ENCODE measurements at places on chromosomes 1 and 21.
A peak's percentile ranks its signal among the peaks of the same experiment; 100 is the strongest.

GRCh38 chr1:55428944-55429931 lies 214.1 kb upstream of the USP24 start:
- DNase-seq, result no peak

DNA sequence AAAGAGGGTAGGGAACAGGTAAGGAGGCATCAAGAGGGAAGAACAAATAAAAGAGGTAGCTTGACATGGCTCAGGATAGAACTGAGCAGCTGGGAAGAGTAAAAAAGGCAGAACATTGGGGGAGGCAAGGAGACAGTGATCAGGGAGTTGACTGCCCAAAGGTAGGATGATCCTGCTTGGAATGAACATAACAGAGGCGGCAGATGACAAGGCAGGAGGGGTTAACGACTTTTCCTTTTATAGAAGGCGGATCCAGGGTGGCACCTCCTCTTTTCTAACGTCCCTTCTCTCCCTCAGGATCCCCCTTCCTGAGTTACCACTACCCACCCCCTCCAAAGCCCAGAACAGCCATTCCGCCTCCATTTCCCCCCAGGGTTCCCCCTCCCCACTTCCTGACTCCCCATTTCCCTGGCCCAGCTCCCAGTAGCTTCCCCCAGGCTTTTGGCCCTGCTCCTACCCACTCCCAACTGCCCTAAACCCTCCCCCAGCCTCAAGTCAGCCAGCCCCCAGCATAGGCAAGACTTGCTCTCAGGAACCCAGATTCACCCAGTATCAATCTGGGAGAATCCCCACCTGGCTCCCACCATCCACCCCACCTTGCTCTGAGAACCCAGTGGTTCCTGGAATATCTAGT lies 769 bp upstream of the ADAMTS4 start:
- DNase-seq, result no peak

DNA sequence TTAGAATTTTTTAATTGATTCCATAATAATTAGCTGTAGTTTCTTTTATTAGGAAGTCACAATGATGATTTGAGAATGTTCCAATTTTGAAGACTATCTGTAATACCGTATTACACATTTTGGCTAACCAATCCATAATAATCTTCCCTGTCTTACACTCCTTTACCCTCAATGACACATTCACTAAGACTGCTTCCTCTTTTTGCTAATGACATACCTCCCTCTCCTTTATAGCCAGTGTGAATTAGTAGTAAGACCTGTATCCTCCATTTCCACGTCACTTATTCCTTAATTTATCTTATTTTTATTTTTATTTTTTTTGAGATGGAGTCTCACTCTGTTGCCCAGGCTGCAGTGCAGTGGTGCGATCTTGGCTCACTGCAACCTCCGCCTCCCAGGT lies 10.1 kb downstream of the KDM1A start:
- no peak for DNase-seq

DNA sequence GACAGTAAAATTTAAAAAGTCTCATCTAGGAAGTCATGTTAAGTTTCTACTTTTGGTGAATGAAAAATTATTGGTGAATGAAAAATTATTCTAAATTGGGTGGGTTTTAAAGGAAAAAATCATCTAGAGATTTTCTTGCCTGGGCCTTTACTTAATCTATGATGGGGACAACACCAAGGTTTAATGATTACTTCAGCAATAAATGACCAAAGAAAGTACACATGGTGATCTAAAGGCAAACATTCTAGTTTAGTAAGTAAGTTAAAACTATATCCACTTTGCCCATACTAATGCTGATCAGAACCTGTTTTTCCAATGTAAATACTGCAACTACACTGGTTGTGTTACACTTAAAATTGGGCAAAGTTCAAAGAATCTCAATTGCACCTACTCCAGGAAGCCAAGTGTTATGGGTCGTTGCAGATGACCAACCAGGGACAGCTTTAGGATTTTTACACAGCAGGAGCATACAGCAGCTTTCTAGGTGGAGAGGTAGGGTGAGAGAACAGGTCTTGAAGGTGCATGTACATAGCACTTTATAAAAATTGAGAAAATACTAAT lies 14.6 kb upstream of the RPL5 start:
- no peak for DNase-seq

DNA sequence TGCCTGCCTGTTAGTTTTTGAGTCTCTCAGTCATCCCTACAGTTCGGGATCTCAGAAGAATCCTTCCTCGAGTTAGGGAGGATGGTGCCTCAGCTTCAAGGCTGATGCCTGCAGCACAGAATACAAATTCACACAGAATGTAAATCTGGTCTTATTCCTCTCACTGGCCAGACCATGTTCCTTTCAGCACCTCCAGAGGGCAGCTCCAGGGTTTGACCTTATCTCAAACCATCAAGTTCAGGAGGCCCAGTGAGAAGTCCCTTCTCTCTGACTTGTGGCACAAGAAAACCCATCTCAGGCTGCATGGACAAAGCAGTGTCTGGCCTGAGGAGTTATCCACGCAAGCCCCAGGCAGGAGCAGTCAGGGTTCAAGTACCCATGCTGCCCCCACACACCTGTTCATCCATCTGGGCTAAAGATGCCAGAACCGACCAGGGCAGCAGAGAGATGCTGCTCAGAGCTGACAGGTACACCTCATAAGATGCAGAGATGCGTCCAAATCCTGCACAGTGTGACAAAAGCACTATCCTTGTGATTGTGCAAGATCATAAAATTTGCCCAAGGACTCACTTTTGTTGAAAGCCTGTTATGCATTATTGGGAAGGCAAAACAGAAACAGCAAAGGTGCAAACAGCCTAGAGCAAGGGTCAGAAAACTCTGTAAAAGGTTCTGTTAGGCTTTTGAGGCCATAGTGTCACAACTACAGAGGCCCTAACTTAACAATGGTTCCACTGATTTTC lies 49.8 kb downstream of the BCAR3 start:
- DNase-seq, result no peak

GRCh38 chr1:78156805-78157521 lies 111.2 kb downstream of the GIPC2 start:
- no peak for DNase-seq

DNA sequence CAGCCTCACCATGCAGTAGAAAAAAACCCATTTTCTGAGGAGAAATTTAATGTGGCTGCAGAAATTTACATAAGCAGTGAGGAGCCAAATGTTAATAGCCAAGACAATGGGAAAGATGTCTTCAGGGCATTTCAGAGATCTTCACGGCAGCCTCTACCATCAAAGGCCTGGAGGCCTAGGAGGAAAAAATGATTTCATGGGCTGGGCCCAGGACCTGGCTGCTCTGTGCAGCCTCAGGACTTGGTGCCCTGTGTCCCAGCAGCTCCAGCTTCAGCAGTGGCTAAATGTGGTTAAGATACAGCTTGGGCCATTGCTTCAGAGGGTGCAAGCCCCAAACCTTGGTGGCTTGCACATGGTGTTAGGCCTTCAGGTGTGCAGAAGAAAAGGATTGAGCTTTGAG lies 48.0 kb upstream of the PDE4B start:
- no peak for DNase-seq

DNA sequence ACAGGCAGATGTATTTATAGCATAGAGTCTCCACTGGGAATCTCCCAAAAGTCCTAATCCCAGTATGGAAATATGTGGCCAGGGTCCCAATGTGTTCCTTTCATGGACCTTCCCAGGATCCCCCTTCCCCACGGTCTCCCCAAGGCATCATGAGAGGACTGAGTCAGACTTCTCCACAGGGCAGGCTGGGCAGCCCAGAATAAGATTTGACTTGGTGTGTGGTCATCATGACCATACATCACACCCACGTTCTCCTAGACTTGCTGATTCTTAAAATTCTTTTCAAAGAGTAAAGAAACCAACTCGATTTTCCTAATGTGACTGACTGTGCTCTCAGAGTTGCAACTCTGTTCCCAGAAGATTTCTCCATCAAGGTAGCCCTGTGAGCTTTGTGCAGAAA lies 93.9 kb upstream of the CD34 start:
- no peak for DNase-seq

DNA sequence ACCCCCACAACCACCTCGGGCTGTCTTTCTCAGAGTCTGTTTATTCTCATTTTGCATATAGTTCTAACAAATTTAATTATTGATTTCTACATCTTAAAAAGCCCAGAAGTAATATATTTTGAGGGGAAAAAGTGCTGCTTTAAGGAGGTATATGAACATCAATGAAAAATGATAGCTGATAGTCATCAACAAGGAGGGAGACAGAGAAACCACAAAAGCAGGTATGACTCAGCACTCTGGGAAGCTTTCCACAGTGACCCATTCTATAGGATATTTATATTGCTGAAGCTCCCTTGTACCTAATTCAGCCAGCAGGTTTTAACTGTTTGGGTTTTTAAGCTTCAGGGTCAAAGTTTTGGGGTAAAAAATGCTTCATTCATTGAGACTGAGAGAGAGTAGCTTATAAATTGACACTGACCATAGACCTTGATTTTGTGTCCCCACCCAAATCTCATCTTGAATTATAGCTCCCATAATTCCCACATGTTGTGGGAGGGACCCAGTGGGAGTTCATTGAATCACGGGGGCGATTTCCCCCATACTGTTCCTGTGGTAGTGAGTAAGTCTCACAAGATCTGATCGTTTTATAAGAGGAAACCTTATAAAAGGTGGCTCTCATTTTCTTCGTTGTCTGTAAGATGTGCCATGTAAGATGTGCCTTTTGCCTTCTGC lies 27.4 kb downstream of the VANGL1 start:
- no peak for DNase-seq

DNA sequence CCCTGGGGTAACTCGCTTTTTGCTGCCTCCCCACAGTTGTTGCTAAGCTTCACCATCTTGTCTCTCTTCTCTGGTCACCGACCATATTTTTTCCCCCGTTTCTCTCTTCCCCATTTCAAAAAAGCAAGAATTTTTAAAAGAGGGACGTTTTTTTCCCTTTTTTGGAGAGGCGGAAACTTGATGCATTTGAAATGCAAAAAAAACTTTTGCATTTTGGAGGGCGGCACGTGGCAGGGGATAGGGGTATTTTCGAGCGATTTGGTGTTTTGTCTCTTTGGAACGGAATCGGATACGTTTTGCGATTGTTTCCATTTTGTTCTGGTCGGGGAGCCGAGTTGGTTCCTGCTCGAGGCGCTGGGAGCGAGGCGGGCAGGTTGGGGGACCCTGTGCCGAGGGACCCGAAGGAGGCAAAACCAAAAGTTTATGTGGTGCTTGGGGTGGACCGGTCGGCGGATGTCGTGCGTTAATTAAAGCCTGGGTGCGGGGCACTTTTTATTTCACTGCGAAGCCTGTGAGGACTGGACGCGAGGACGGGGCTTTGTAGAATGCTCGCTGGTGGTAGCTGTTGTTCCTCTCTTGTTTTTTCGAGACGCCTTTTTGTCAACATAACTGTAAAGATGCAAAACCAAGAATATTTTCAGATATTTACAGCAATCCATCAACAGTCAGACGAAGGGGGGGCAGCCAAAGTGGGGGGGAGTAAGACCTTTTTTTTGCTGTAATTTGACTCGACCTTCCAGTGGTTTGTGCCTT lies 884 bp downstream of the H3-3A start:
- DNase-seq, result peak; percentile 81

GRCh38 chr1:109793486-109794318 lies 30.0 kb upstream of the EPS8L3 start:
- peak; percentile 87 for DNase-seq

GRCh38 chr1:44327679-44328491 lies 27.2 kb downstream of the ERI3 start:
- DNase-seq, result no peak

All from NCI-H2227 treated with DMSO at 0.1 percent for 48 hours (cell line).